SJCRH30 (cell line): ENCODE measurements at places on chromosomes 2 and 18. TPM values are rescaled to one million over a fixed set of nuclear protein-coding genes. Genes with fewer than 3 reads are reported as not detected.

The SERPINB4 gene
- not detected in 2 replicates for total RNA-seq

The HJURP gene
- 86.1 and 90.8 TPM in 2 replicates for total RNA-seq

GRCh38 chr18:50097702-50098101, 97.2 kb downstream of the MYO5B start:
- H3K36me3 ChIP-seq = no peaks in the 10 kb centered on the region
- no peaks in the 10 kb centered on the region for H3K27me3 ChIP-seq
- no peak overlapping the region for H3K4me3 ChIP-seq
- no peaks in the 10 kb centered on the region; the same call in 1 of the 2 replicates for H3K4me1 ChIP-seq
- H3K27ac ChIP-seq = no peak overlapping the region

GRCh38 chr18:47260120-47260923, 8.9 kb upstream of the SKOR2 start:
- H3K27ac ChIP-seq = no peak overlapping the region
- no peaks in the 10 kb centered on the region for H3K4me1 ChIP-seq
- DNase-seq = no peak
- H3K4me3 ChIP-seq = no peak overlapping the region
- H3K36me3 ChIP-seq = no peaks in the 10 kb centered on the region
